ENCODE measurements at places on chromosomes 5 and 9.

DNA sequence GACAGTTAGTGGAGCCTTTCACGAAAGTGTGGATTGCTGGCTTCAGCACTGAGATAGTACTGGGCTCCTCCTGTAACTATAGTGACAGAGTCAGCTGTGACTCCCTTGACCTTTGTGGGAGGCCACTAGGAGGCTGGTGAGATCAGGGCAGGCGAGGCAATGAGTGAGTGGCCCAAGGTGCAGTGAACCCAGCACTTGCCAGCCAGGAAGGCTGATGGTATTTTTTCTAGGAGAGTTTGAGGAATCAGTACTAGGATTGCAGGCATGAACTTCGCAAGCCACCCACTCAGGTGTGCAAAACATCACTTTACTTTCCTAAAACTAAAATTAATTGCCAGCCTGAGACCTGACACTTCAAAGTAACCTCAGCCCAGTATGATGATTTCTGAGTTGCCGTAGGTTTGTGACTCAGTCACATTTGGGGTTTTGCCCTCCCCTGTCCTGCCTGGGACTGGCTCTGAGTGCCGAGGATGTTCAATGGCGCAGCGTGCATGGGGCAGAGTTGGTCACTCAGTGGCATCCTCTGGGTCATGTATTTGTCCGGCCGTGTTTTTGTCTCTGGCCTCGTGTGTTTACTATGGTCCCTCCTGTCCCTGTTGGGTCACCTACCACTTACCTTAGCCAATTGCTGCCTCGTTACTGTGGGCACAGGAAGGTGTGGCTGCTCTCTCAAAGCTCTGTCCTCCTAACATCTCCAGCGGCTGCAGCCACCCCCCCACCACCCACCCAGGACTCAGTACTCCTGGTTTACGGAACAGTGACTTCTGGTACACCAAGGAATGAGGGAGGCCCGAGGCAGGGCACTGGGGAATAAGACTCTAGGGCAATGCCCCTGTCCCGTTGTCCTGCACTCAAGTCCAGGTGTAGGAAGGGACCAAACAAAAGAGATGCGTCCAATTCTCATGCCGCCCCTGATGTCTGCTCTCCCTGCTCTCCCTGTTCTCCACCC, 67.2 kb downstream of the IL31RA start:
- no peaks in the 10 kb centered on the region for H3K27me3 ChIP-seq
- DNase-seq = no peak
- H3K4me1 ChIP-seq = no peaks in the 10 kb centered on the region
- no peak overlapping the region for H3K4me3 ChIP-seq
- no peaks in the 10 kb centered on the region for H3K36me3 ChIP-seq

- no peaks in the 10 kb centered on the region for H3K36me3 ChIP-seq
- H3K27ac ChIP-seq = no peak overlapping the region
- H3K27me3 ChIP-seq = no peaks in the 10 kb centered on the region
- no peak overlapping the region for H3K4me3 ChIP-seq
Measured at GRCh38 chr5:78475370-78475769, 115.0 kb downstream of the SCAMP1 start.

GRCh38 chr5:56303511-56303910, 70.4 kb upstream of the ANKRD55 start:
- H3K27me3 ChIP-seq = no peaks in the 10 kb centered on the region
- no peak overlapping the region for H3K4me3 ChIP-seq
- H3K27ac ChIP-seq = no peak overlapping the region
- H3K36me3 ChIP-seq = no peaks in the 10 kb centered on the region

DNA sequence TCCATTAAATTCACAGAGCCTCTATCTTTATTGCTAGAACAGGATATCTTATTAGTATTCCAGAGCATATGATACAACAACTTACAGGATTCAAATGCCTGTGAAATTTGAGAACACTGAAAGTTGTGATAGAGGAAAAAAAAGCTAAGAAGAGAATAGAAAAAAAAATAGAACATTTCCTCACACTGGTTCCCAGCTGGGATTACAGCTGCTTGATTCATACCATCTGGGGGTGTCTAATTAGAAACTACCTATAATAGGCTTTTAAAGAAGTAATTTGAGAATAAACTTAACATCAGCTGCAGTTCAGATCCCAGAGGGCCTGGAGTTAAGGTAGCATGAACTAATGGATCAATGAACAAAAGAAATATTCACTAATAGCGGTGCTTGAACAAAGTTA, 922.0 kb downstream of the CDH12 start:
- H3K27me3 ChIP-seq = no peaks in the 10 kb centered on the region
- no peaks in the 10 kb centered on the region for H3K36me3 ChIP-seq
- no peak overlapping the region for H3K27ac ChIP-seq
- no peaks in the 10 kb centered on the region for H3K4me1 ChIP-seq
- no peak overlapping the region for H3K4me3 ChIP-seq
- DNase-seq = no peak

DNA sequence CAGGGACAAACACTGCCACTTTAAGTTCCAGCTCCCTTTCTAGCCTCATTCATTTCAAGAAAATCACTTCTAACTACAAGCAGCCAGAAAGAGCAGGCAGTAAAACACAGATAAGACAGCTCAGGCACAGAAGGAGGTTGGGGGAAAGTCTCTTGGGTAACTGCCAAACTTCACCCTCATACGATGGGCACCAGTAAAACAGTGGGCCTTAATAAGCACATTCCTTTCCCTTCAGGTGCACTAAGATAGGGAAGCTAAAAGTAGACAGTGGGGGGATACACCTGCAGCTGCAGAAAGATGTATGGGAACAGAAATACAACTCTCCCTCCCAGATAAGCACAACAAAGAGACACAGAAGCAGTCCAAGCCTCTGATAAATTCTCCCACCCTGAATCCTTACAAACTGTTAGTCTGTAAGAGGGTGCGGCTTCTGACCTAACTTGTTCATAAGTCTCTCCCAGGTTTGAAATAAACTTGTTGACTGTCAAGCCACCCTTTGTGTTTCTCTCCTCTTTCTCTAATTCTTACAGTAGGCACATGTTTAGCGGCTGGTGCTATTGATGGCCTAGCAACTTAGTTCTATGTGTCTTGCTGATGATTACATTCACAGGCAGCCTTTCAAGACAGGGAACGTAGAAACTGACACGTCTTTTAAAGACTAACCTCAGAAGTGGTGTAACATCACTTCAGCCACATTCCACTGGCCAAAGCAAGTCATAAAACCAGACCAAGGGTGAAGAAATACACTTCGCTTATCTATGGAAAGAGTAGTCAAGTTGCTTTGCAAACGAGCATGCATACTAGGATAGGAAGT, 6.8 kb upstream of the CKS2 start:
- H3K4me1 ChIP-seq = peaks cover under 1% of the 10 kb centered on the region
- H3K36me3 ChIP-seq = no peaks in the 10 kb centered on the region
- DNase-seq = no peak
- no peak overlapping the region for H3K27ac ChIP-seq
